ENCODE measurements at places on chromosomes 12 and 14.

GRCh38 chr14:44887596-44887955 is 74.2 kb downstream of the KLHL28 start:
- DNase-seq, result no peak

DNA sequence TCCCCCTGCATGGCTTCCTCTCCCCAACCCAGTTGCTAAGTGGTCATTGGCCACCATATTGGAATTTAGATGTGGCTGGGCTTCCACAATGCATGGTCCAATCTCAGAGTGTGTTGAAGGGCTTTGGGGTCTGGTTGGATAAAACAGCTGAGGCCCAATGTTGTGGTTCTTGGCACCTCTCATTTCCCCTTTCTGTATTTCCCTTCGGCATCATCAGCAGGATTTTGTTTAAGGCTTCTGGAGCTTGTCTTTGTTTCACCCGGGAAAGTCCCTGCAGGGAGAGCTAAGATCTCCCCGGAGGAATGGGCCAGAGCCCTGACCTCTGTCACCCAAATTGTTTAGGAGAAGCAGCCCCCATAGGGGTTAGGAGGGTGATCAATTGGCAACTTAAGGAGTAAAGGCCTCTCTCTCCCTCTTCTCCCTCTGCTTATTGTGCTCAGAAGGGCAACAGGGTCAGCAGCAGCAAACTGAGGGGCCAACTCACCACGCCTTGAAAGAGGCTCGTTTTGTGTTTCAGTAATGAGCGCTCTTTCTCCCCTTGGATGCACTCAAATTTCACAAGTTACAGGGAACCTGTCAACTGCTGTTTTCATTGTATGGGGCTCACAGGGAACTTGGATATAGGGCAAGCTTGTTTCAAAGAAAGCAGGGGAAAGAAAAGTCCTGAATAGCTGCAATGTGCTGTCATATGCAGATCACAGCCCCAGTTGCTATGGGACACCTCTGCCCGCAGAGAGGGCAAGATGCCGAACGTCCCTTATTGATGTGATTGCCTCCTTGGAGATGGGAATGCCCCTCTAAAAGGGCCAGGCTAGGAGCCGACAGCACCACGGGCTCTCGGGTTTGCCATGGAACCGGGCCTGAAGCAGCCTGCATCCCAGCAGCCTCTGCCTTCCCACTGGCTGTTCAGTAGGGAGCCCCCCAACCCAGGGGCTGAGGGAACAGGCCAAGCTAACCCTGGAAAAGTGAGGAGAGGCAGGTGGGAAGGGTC is 223.7 kb downstream of the ZFP36L1 start:
- no peak for DNase-seq

GRCh38 chr14:64818151-64818550 is 61.6 kb downstream of the SPTB start:
- DNase-seq, result no peak

- DNase-seq, result no peak
Measured at GRCh38 chr12:102633981-102634605, 153.7 kb upstream of the IGF1 start.

- DNase-seq, result peak; percentile 45
Measured at GRCh38 chr14:22391908-22392565, 197.0 kb downstream of the DAD1 start.

- DNase-seq, result peak; percentile 90
Measured at GRCh38 chr14:51239813-51240803, at the start of gene TMX1. Gene TMX1 (plus strand): TSS chr14:51240247. CDS start chr14:51240293, 46 bp downstream.

GRCh38 chr14:75138492-75138891 is 11.6 kb upstream of the NEK9 start:
- no peak for DNase-seq

- no peak for DNase-seq
Measured at GRCh38 chr14:54768501-54769129, 134.0 kb downstream of the GCH1 start.

- DNase-seq, result no peak
Measured at GRCh38 chr12:43306066-43306465, 245.9 kb downstream of the ADAMTS20 start.

- DNase-seq, result no peak
Measured at GRCh38 chr14:71651228-71651627, 281.0 kb upstream of the RGS6 start.

- no peak for DNase-seq
Measured at GRCh38 chr14:91387169-91387835, 30.3 kb downstream of the CCDC88C start.
